GM06990 (cell line): ENCODE measurements at places on chromosomes 3 and 15.
A peak's percentile ranks its signal among the peaks of the same experiment; 100 is the strongest.

- DNase-seq: no peak
Observed at GRCh38 chr3:113615976-113616375, 80.5 kb downstream of the USF3 start.

GRCh38 chr3:67875858-67876257, 221.4 kb upstream of the SUCLG2 start:
- no peak for DNase-seq

DNA sequence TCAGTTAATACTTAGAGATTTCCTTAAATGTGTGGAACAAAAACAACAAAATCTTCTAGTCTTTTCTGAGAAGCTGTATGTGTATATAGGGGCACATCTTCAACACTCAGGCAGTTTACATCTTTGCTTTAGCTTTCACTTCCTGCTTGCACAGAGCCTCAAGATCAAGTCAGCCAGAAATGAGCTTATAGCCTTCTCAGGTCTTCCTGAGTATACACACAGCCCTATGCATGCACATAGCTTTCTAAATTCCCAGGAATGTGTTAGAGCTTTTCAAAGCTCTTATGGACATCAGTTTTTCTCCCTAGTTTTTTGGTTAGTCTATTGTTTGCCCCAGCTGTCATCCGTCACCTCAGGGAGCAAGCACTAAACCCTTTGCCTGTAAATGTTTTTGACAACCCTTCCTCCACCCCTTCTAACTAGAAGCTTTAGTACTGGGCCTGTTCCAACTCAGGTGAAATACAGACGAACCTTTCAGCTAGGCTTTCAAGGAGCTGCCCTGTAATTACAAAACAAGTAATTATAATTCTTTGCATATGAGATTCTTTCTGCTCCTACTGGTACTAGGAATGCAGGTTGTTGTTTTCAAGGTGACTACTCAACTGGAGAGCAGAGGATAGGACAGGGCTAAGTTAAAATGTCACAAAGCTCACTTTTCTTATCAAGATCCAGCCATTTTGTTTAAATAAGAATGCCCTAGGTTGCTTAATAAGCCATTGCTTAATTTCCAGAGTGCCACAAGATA, 22.6 kb upstream of the MTMR10 start:
- peak; percentile 27 for DNase-seq

- DNase-seq: no peak
Observed at GRCh38 chr15:82138306-82138705, 92.5 kb upstream of the MEX3B start.

DNA sequence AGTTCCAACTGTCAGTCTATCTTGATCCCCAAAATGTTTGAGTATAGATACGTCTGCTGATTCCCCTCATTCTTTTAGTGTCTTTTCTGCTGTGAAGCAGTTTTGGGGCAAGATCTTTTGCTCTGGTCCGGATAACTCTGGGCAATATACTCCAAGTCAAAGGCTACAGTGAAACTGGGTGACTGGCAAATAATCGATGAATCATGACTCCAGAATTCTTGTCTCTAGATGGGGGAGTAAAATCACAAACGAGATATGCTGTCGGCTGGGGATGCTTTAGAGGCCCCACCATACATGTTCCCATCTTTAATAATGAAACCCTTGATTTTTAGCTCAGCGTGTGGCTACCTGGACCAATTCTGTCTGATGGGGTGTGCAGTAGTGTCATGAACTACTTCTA, 76.5 kb downstream of the KLF13 start:
- DNase-seq: no peak

DNA sequence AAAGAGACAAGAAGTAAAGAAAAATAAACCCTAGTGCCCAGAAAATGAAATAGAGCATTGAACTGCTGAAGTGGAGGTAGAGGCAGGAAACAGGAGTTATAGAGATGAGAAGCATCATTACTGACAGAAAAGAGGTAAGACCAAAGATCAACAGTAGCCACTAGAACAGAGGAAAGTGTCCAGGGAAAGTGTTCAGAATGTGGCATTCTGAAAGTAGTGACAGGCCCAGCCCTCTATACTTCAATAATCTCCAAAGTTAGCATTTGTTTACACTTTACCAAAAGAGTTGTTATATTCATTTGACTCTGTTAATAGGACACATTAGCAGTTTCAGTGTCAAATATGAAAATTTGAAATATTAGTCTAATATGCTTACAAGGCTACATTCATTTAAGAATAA, 727.1 kb upstream of the NECTIN3 start:
- DNase-seq: no peak

DNA sequence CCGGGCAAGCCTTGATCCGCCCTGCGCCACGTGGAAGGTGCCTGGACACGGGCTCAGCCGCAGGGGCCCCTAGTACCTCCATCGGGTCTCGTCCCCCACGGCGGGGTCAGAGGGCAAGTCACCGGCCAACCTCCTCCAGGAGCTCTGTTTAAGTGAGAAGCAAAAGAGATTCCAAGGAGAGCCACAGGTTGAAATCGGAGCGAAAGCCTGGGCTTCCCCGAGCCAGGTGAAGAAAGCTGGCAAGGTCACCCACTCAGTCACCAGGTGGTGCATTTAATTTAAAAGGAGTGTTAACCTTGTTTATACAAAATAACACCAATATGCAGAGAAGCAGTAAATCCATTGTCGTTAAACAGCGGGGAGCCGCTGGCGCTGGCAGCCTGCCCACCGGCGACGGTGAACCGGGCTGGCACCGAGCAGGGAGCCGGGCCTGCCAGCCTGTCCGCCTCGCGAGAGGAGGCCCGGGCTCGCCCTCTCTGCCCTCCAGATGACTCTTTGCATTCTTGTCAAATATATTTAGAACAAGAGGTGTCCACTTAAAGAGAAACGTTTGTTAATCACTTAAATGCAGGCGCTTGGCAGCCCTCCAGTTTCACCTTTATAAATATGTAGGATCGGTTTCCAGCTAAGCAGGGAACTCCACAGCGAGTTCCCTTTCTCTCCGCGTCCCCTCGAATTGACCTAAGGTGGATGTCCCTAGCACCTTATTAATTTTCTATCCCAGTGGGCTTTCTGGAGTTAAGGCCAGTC, 277.3 kb upstream of the NR2F2 start:
- peak; percentile 47 for DNase-seq

- DNase-seq: no peak
Observed at GRCh38 chr15:80551348-80551747, 143.8 kb upstream of the ABHD17C start.

GRCh38 chr15:22845289-22845900, 6.9 kb downstream of the NIPA2 start:
- DNase-seq: no peak

DNA sequence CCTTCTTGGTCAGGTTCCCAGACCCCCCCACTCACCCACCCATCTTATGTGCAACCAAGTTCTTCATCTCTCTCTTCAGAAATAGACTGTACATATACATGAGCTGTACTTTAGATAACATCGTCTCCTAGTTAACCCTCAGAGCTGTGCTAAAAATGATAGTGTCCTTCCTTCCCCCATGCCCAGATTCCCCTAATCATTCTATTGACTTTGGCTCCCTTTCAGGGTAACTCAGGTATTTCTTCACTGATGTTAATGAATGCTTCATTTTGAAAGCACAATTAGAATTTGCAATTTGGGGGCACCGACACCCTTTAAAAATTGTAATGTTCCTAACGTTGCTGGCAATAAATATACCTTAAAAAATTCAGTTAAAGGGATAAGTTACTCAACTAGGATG, 10.9 kb downstream of the PARP9 start:
- DNase-seq: no peak

- DNase-seq: no peak
Observed at GRCh38 chr15:29149738-29150075, 119.9 kb downstream of the NSMCE3 start.

DNA sequence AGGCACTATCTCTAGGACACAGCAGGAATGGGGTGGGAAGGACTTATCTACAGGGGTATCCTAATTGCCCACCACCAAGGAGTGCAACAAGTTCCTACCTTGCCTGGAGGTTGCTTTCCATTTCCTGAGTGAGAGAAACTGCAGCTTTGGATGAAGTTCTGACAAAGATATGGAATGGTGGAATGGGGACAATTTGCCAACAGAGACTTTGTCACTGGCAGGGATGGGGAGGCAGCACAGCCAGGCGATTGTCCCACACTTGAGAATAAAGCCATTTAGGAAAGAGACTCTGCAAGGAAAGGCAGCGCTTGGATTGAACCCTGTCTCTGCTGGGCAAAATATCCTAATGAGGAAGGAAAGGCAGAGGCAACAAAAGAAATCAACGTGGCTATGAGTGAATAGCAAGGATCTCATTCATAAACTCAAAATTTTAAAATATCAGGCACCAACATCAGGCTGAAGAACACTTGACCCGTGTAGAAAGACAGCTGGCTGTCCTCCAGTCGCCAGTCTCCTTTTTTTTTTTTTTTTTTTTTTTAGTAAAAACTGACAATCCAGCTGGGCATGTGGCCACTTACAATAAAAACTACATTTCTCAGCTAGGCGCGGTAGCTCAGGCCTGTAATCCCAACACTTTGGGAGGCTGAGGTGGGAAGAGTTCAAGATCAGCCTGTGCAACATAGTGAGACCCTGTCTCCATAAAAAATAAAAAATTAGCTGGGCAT, 31.6 kb upstream of the PDE8A start:
- no peak for DNase-seq

DNA sequence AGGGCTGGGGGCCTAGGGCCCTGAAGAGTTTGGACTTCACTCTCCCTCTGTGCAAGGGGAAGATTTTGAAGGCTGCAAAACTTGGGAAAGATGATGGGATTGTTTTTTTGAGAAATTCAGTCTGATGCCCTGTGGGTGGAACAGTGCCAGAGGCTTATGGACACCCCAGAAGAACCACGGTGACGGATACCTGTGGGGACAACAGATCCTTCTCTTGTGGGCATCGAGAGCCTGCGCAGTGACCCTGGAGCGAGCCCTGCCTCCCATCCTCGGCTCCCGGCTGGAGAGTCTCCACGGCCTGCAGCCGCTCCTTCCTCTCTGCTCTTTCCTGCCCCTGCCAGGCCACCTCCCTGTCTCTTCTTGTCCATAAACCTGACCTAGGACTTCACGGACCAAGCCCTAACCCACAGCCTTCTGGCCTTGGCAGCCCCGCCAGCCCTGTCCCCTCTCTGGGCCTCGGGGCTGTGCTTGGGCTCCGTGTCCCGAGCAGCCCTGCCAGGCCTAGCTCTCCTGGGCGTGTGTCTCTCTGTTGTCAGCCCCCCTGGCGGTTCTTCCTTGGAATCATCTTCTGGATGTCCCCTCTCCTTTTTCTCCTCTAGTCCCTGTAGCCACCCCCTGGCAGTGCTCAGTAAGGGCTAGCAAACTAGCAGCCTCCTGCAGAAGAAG, 98.4 kb downstream of the VGLL4 start:
- DNase-seq: no peak

DNA sequence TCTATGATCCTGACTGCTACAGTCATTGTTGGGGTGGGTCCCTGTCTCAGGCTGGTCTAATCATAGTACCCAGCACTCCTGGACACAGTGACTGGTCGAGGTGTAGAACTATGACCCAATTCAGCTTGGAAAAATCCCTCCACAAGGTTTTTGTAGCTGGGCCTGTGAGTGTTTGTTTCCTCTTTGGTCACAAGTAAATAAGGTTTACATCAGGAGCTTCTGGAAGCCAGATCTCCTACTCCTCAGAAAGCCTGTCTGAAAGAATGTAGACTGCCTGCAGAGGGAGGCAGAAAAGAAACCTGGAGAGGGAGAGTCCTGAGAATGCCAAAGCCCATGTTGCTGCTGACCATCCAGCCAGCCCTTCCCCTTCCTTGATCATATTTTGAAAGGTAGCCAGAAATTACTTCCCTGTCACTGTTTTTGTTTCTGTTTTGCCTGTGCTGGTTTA, 123.2 kb downstream of the RAP2B start:
- DNase-seq: no peak

- DNase-seq: no peak
Observed at GRCh38 chr3:136690599-136690998, 61.6 kb downstream of the STAG1 start.

GRCh38 chr3:159796744-159797143, 191.9 kb upstream of the IL12A start:
- DNase-seq: no peak

GRCh38 chr15:87599616-87600015, 656.9 kb downstream of the NTRK3 start:
- no peak for DNase-seq

GRCh38 chr15:61080221-61081026, 148.7 kb downstream of the RORA start:
- DNase-seq: no peak

- DNase-seq: no peak
Observed at GRCh38 chr3:123798550-123798949, 85.6 kb downstream of the MYLK start.

DNA sequence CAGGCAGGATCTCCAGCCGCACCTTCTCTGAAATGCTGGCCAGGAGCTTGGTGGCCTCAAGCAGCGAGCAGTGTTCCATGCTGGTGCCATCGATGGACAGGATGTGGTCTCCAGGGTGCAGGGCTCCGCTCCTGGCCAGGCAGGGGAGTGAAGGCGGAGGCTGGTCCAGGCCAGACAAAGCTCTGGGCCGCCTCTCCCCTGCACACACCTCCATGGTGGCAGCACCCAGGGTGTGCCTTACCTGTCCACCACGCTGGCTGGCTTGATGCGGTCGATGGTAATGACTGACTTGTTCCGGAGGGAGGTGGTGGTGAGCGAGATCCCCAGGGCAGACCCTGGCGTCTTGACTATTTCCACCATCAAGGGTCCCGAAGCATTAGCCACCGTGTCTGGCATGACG, 20.0 kb downstream of the GRIP2 start:
- DNase-seq: no peak

DNA sequence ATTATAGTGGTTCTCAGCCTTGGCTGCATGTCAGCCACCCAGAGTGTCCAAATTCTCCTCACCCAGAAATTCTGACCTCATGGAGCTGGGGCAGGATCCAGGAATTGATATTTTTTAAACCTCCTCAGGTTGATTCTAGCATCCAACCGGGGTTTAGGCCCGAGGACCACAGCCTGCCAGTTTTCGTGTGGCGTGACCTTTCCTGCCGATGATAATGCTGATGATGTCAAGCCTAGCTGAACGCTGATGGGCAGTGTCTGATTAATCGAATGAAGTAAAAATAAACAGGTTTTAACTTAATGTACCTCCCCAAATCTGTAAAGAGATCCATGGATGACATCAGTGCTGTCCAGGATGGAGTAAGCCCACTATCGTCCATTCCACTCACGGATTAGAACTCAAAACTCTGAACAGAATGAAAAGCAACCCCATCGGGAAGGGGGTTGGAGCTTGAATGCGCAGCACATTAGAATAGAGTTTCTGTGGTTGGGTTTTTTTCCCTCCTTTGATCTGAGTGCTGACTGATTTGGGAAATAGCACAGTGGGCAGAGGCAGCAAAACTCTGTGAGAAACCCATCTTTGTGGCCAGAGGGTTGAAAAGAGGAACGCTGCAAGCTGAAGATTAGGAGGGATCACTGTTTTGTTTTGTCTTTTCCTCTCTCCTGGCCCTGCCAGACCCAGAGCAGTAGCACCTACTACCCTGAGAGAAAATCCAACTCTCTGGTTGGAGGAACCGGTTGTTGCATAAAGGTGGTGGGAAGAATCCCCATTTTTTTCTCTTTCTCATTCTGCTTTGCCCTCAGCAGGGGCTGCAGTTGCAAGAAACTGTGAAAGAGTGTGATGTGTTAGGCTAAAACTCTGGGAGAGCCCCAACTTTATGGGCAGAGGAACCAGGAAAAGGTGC, 153.9 kb downstream of the APBA2 start:
- DNase-seq: no peak

- no peak for DNase-seq
Observed at GRCh38 chr15:46646490-46646889, 1011.7 kb downstream of the SQOR start.
